Karpas-422 (cell line): ENCODE measurements at places on chromosomes 7 and 10. TPM values are rescaled to one million over a fixed set of nuclear protein-coding genes. Genes with fewer than 3 reads are reported as not detected.

DNA sequence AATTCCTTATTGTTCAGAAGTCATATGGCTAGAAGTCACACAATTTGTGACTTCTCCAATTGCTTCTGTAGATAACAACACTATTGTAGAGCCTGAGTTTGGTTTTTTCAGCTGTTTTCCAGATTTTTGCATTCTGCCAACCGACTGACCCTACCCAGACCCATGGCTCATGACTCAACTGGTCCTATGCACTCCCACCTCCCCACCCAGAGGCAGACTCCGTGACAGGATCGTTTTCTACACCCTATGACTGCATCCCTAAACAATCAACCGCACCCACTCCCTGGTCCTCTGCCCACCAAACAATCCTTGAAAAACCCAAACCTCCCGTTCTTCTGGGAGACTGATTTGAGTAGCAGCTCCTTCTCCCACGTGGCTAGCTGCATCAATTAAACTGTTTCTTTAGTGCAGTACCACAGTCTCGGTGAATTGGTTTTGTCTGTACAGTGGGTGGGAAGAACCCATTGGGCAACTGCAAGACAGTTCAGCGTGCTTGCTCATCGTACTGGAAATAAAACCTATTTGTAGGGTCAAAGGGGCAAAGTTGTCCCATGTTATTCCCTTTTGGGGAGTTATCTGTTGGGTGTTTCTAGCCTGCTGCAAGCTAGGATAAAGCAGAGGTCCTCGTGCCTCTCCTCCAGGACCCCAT lies 150.3 kb upstream of the FAM20C start:
- DNase-seq = peak; percentile 30

The GIMAP1 gene
- 0.07 TPM in 1 of 2 replicates, not detected in the other for total RNA-seq

The MET gene
- 118 and 158 TPM in 2 replicates for total RNA-seq

- DNase-seq = no peak
Measured at GRCh38 chr10:46556515-46557318, at the start of gene GPRIN2. GPRIN2 (minus strand) TSS chr10:46556658; CDS start chr10:46550736, 5,922 bp downstream.

The COL1A2 gene
- not detected in 2 replicates for total RNA-seq

DNA sequence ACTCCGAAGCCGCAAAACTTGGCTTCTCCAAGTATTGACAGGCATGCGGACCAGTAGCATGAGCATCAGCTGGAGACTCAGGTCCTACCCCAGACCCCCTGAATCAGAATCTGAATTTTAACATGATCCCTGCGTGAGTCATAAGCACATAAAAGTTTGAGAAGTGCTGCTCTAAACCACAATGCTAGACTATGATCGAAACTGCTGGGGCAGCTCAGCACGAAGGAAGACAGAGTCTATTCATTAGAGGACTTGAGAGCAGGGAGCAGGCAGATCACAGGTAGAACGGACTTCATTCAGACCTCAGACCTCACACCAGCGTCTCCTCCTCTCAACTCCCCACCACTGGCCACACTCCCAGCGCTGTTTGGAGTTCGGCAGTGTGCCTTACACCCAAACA lies 16.9 kb downstream of the CAMK2G start:
- DNase-seq = no peak

The ETV1 gene
- total RNA-seq = not detected in 2 replicates

The ANKRD61 gene
- total RNA-seq = 0.22 and 0.71 TPM in 2 replicates
